ENCODE measurements at places on chromosomes 7 and 10.

DNA sequence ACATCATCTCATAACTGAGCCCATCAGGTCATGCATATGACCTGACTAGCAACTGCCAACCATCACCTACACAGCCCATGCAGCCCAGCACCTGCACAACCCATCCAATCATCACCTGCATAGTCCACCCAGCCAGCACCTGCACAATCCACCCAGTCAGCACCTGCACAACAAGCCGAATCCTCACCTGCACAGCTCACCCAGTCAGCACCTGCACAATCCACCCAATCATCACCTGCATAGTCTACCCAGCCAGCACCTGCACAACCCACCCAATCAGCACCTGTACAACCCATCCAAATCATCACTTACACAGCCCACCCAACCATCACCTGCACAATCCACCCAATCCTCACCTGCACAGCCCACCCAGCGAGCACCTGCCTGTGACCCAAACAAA is 33.4 kb upstream of the WDFY4 start:
- no peak for DNase-seq

DNA sequence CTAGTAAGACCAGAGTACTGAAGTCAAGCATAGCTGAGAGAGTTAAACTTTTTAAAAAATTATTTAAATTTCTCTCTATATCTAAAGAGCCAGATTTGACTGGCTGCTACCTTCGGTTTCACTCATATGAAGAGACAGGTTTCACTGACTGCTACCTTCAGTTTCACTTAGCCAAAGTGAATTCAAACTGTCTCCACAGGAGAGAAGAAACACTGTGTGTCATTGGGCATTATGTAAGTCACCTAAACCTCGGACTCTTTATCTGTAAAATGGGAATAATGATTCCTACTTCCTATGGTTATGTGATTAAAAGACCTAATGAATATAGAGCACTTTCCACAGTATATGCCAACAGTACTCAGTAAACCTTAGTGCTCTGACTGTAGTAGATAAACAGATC is 41.6 kb upstream of the MET start:
- DNase-seq = no peak

DNA sequence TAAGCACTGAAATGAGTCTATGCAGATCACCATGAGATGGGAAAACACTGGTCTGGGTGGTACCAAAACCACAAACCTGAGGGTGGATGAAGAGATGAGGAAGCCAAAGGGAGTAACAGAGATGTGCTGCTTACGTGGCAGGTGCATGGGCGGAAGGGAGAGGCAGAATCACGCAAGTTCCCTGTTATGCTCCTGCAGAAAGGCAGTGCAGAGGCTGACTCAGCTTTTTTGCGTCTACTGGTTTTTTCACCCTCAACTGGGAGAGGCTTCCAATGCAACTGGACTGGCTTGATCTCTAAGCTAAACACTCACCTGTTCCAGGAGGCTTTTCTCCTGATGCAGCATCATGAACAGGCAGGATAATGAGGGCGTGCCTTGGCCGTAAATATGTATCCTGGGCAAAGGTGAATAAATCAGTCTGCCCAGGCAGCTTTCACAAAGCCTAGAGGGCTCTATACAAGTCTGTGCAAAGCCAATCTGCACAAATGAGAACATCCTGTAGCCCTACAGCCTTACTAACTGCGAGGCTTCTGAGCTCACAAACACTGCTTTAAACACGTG is 95.4 kb upstream of the AFAP1L2 start:
- DNase-seq = no peak

DNA sequence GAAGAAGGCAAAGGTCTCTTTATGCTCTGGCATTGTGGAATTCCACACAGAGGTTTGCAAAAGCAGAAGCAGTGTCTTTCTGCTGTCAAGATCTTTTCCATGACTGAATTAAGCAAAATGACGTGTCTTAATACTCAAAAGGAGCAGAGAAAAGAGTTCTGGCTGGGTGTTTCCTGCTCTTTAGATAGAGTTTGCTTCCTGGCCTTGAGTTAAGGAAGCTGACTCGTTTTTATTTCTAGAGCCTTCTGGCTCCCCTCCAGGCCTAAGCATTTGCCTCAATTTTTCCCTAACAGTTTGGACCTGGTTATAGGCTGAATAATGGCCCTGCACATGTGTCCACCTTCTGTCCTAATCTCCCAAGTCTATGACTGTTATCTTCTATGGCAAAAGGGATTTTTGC is 21.6 kb downstream of the TAS2R41 start:
- peak; percentile 32 for DNase-seq

DNA sequence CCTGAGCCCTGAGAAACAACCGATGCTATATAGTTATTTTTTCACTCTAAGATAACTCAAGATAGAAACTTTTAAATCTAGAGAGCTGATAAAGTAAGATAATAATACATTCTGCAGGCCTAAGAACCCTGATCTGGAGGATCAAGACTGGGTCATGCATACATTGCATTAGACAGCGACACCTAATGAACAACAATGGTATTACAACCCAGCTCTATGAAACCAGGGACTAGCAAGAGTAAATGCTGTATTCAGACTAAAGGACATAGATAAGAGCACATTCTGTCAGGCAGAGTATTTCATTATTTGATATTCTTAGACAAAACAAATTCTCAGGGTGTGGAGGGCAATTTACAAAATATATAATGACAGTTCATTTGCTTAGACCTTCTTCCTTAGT is 148.6 kb downstream of the GRK5 start:
- no peak for DNase-seq

DNA sequence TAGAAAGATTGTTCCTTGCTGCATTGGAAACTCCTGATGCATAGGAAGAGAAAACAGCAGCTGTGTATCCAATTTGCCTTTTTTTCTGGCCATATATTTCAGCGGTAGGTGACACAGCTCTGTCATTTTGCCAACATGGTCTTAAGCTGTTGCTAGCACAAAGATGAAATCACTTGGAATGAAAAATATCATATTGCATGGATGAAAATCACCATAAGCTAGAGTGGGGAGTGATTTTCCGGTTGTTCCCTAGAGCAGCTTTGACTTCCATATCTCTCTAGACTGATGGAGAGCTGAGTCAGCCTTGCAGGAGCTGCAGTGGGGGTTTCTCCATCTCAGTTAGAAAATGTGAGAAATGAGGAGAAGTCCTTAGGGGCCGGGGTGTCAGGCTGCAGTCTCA is 38.3 kb upstream of the BTBD16 start:
- peak; percentile 89 for DNase-seq

- no peak for DNase-seq
These were observed 149.6 kb downstream of the ADK start for GRCh38 chr10:74300666-74301065.

DNA sequence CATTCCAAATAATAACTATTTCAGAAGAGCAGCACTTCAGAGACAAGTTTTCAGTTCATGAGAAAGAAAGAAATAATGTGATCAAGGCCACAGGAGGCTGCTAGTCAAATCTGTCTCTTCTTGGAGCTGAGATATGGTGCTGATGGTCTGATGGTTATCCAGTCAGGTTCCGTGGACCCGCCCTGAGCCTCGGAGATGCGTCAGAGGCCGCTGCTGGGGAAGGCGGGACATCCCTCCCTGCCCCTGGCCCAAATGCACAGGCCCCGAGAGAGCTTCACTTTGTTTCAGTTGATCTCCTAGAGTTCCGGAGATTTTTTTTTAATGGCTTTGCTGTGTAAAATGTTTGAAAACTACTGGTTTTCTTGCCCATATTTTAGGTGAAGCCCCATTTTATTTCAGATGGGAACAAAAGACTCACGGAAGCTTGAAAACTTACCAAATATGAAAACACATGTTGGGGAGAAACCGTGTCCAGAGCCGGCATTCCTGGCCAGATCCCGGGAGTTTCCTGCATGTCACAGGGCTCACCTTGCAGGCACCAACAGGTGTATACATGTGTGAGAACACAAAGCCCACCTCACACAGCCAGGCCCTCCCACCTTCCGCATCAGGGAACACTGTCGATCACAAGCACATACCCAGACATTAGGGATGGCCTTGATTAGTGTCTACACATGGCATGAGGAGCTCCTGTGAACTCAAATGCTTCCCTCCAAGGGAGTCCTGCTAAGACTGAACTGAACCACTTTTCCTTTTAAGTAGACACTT is 499.0 kb downstream of the TCERG1L start:
- no peak for DNase-seq

DNA sequence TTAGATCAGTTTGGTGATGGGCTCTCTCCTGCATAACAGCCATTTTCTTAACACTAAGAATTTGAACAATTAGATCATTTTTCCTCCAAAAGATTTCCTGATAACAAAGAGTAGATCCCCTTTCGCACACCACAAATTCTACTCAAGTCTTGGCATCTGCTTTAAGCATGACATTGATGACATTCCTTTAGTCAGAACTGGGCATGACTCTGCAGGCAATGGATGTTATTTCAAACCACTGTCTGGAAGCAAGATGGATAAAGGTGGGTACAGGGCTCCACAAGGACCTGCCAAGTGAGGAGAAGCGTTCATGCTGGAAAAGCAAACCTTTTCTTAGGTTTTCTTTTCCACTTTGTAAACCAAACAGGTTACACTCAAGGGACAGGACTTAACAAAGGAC is 123.5 kb downstream of the GLCCI1 start:
- DNase-seq = no peak

DNA sequence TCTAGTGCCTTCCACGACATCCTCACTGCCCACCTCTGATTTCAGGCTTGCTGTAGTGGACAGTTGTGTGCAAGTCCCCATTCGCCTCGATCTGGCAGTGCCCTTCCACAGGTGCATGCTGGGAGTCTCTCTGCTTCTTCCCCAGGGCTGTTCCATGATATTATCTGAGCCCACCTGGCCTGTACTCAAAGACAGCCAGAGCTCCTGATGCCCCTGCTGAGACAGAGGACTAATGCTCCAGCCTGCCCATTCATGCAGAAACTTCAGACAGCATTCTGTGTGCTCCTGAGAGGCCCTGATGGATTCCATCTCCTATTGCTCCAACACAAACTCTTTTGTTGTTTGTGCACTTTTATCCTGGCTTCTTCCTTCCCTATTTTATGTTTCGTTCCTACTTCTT is 164.8 kb upstream of the PRSS58 start:
- DNase-seq = no peak

DNA sequence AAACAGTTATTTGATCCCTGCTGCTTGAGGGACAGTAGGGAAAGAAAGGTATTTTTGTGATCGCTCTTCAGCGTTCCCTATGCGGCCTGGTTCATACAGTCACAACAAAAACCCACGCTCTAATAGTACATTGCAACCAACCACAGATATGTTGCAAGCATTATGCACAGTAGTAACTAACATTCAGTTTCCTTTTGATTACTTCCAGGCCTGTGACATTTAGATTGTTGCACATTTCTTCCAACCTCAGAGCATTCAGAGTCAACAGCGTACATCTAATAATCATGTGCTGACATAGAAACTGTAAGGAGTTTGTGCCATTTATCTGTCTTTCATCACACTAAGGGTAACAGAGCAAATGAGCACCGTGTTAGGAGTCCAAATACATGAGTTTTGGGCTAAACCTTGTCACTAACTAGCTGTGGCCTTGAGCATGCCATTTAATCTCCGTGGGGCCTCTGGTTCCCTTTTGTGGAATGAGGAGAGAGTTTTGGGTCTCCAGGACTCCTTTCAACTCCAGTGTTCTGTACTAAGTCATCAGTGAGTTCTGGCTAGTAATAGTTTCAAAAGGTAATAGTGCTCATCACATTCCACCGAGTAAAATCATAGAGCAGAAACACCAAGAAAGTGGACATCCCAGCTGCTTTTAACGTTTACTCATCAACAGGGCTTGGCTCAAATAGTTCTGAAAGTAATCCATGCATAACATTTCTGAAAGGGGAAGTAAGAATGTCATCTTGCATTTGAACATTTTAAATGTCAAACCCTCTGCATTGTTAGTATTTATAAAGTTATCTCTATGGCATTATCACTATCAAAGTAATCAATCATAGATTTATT is 99.0 kb upstream of the FZD1 start:
- peak; percentile 91 for DNase-seq

GRCh38 chr7:99742737-99743394 is 7.9 kb upstream of the CYP3A7 start:
- no peak for DNase-seq

DNA sequence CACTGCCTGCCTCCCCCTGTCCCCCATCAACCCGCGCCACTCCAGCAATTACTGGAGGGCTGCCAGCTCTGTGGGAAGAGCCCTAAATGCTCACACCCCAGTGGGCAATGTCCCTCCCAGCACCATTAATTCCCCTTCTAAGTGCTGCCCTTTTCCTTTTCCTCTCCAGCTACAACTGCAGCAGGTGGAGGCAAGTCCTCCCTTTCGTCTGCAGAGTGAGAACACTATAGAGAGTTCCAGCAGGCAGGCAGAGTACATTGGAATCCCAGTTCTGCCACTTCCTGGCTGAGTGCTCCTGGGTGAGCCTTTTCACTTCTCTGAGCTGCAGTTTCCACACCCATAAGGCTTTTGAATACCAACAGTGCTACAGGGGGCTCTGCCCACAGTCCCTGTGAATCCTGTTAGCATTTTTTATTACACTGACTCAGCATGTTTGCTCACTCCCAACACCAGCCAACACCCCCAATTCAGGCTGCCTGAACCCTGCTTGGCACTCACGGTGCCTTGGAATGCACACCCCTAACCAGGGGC is 447.0 kb downstream of the GRID1 start:
- no peak for DNase-seq

DNA sequence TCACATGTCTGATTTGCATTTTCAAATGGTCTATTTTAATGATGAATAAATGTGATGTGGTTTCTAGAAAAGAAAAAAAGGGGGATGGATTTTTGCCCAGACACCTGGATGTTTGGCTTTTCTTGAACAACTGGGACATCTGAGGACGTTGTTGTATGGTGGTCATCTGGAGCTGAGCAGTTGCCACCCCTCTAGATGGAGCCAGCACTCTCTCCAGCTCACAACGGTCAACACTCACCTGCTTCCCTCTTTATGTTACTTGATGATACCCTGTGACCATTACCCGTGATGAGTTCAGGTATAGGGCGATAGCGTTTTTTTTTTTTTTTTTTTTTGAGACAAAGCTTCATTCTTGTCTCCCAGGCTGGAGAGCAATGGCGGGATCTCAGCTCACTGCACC is 30.1 kb upstream of the PAXIP1 start:
- no peak for DNase-seq

Data from adipocyte (in vitro differentiated cells).